Activated naive CD4-positive, alpha-beta T cell (primary cell): ENCODE measurements at places on chromosomes 7 and 10.
A peak's percentile ranks its signal among the peaks of the same experiment; 100 is the strongest.

GRCh38 chr7:152760854-152761748, 1.5 kb downstream of the ACTR3B start:
- no peak for DNase-seq

DNA sequence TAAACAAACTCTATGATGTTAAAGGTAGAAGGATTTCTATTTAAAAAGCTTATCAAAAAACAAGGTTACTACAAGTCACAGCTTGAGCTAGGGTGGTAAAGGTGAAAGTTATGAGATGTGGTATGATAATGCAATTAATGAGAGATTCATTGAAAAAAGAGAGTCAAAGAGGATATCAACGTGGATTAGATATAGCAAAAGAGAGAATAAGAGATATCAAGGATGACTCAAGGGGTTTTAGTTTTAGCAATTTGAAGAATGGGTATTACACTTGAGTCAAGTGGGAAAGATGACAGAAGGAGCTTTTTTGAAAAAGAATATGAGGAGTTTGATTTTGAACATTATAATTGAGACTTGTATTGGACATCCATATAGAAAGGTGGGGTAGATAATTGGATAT, 59.8 kb downstream of the NUTM2E start:
- no peak for DNase-seq

GRCh38 chr7:1175967-1176851, 16.2 kb upstream of the ZFAND2A start:
- DNase-seq = peak; percentile 70

GRCh38 chr10:7412237-7412927, 1.5 kb upstream of the SFMBT2 start:
- no peak for DNase-seq

DNA sequence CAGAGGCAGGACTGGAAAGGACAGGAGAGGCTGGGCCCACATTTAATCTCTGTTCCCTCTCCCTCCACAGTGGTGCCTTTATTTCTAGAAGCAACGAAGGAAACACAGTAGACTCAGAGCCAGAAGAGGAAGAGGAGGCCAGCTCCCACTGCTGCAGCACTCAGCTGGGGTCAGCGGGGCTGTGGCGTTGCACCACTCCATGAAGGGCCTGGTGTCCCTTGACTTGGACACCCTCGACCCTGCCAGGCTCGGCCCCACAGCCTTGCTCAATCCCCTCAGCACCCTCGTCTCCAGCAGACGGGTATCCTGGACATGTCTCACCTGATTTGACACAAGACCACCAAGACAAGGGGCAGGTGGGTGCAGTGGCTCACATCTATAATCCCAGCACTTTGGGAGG, 38.8 kb downstream of the PRKAG2 start:
- DNase-seq = no peak

DNA sequence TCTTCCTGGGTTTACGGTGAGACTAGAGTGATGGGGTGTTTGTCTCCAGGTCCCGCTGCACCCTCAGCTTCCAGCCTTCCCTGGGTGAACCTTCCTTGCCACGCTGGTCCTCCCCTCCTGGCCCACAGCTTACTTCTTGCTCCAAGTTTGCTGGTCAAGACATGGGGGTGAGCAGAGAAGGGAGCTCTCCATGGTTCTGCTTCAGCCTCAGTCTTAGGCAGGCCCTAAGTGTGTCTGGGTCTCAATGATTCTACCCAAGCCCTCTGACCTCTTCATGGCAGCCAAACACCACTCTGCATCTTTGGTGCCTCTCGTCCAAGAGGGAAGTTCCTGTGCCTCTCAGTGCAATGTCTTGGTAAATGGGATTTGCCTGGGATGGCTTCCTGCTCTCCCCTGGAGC, 356.5 kb upstream of the KLF6 start:
- DNase-seq = no peak

DNA sequence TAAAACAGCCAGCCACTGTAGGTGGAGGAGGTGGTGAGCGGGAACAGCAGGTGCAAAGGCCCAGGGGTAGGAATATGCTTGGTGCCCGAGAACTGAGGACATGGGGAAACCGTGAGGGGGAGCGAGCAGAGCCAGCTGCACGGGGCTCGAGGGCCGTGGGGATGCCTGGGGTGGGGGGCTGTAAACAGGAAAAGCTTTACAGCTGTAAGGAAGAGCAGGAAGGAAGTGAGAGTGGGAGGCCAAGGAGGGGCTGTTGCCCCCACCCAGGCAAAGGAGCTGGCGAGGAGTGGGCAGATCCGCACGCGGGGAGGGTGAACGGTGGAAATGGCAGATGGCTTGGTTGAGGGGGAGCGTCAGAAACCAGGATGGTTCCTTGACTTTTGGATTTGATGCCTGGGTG, 34.4 kb downstream of the ZMIZ1 start:
- DNase-seq = no peak

- no peak for DNase-seq
These were observed 297.3 kb upstream of the LYZL1 start for GRCh38 chr10:28991333-28992270.

- DNase-seq = no peak
These were observed 133.6 kb downstream of the ZMIZ1 start for GRCh38 chr10:79202188-79203013.

DNA sequence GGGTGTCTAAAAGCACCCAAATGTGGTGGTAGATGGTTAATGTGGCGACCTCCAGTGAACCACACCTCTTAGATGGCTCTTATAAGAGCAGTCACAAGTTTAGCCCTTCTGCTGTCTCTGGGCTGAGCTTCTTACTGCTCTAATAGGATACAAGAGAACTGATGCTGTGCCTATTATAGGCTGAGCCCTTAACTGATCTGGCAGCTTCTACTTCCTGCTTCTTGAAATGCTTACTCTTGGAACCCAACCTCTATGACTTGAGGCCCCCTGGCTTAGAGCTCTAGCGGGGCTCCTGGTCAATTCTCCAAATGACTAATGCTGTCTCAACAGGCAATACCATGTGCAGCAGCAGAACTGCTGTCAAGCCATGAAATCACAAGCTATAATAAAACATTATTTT, 35.0 kb upstream of the LSM8 start:
- no peak for DNase-seq

GRCh38 chr7:64882341-64883112, 20.5 kb upstream of the ZNF273 start:
- DNase-seq = peak; percentile 4

GRCh38 chr7:101586906-101587677, 42.0 kb downstream of the MYL10 start:
- no peak for DNase-seq

DNA sequence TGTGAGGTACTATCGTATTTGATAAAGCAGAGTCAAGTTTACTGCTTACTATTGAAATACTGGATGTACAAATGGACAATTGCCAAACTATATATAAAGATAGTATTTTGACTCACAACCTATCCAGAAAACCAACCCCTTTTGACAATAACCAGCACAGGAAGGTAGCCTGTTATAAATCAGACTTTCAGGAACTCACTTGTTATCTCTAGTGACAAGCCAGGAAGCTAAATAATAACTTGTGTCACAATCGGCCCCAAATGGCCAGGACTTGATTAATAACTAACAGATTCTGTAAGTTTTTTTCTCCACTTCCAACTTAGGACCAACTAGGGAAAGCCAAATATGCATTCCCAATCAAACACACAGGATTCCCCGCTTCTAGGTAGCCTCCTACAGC, 38.8 kb upstream of the SLC35G1 start:
- DNase-seq = no peak

DNA sequence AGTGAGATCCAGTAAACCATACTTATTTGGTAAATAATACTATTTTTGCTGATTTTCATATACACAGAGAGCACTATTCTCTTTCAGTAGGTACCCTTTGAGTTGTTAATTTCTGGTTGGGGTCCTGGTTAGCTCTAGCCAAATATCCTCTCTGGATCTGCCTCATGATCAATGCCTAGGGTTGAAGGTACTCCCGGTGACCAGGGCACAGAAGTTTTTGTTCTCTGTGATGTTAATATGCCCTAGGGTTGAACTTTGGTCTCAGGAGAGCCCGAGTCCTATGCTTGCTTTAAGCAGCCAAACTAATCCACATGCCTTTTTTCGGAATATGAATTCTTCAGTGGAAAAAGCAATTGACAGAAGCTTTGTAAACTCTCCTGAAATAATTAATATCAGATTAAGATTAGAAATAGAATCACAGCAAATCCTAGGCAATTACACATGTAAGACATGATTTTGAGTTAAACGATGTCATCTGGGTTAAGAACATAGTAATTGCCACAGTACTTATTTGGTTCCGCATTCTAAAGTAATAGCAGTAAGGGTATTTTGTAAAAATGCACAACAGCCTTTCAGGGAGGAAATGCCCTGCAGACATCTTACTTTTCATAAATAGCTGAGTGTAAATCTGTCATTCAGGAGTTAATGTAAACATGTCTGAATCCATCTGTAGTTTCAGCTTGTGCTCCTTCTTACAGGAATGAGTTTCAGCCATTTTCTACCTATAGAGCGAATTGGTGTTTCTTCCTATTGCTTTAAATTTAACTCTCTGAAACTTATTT, 10.1 kb downstream of the CHN2 start:
- no peak for DNase-seq

- no peak for DNase-seq
These were observed 107.0 kb upstream of the CELF2 start for GRCh38 chr10:10910634-10911033.

DNA sequence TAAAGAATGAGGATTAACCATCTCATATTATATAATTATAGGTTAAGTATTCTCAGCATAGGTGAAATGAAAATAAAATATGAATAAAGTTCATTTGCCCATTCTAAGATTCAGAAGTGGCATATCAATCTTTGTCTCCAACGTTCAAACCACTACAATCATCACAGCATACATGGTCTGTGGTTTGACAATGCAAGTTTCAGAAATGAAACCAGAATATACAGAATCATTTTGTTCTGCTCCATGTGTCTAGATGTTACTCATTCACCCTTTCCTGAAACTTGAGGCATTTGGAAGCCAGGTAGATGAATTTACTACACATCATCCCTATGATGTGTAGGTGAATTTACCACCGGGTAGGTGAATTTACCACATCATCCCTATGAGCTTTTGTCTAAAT, 44.5 kb upstream of the PPP1R3A start:
- no peak for DNase-seq
